ENCODE measurements at places on chromosomes 1 and 21.
A peak's percentile ranks its signal among the peaks of the same experiment; 100 is the strongest.

GRCh38 chr1:116289193-116289592 is 83.9 kb upstream of the ATP1A1 start:
- DNase-seq = no peak

DNA sequence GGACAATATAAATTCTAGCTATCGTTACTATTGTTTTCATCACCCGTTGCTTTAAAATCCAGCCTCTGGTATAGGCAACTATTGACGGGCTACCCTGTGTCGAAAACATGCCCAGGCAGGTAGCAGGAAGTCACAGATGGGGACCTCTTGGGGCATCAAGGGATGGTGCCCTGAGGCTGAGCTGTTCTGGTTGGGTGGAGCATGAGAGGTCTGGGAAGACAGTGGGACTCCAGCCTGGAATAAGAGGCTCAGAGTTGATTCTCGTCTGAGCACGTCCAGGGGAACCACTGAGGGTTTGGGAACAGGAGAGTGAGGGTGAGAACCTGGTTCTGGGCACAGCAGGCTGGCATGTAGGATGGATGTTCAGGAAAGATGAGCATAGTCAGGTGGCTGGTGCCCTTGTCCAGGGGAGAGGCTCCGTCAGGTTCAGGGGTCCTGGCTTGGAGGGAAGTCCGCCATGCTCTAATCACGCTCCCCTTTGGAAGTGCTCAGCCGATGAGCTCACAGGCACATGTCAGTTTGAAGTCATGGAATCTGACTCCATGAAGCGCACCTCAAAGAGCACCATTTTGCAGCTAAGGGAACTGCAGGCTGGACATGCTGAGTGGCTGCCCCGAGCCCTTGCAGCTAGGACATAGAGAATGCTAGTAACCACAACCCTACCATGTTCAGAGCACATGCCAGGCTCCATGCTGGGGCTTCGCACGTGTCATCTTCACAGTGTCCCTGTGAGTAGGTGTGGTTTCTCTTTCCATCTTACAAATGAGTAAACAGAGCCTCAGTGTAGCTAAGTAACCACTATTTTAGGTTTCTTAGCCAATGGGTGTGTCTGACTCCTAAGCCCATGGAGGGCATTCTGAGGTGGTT is 21.0 kb downstream of the PCSK9 start:
- DNase-seq = no peak

DNA sequence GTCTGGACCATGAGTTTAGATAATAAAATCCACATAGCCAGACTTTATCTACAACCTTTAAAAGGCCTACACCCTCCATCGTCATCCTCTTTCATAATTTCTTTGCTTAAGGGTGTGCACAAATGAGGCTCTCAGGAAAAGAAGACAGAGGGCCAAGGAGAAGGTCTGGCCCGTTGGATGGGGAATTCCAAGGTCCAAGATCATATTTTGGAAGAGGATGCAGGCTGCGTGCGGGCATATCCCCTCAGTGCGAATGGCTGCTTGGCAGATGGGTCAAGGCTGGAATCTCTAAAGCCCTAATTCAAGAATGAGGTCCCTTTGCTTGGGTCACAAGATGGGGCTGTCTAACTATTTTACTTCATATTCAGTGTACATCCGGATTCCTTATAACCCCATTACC is 782.2 kb upstream of the NCAM2 start:
- no peak for DNase-seq

GRCh38 chr1:234213658-234214128 is 159.6 kb upstream of the COA6 start:
- DNase-seq = no peak

DNA sequence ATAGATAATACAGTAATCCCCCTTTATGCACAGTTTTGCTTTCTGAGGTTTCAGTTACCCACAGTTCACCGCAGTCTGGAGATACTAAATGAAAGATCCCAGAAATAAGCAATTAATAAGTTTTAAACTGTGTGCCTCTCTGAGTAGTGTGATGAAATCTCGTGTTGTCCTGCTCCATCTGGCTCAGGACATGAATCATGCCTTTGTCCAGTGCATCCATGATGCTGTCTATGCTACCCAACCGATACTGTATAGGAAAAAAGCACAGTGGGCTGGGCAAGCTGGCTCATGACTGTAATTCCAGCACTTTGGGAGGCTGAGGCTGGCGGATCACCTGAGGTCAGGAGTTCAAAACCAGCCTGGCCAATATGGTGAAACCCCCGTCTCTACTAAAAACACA is 85.0 kb upstream of the SLC2A1 start:
- DNase-seq = peak; percentile 15

DNA sequence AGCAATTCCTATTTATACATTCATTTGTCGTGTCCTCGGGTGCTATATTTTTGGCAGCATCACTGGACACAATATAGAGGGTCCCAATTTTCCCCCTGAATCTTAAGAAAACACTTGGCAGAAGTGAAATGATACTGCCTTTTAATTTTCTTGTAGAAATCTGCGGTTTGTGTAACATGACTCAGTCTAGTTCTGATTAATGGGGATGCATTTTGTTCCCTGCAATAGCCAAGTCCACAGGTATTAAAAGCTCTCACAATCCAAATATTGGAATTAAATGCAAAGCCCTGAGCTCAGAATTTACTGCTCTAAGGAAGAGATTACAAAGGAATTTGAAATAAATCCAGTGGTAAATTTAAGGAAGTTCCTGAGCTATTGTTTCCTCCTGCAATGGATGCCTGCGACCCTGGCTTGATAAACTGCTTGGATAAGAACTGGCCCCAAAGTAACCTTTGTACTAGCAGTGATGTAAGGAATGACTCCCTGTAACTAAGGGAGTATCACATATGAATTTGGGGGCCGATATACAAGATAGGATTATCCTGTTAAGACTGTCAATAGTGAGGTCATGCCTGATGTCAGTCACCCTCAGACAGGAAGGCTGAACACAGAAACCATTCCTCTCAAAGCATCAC is 349.7 kb upstream of the C1orf87 start:
- no peak for DNase-seq

- DNase-seq = no peak
Observed at GRCh38 chr1:29672416-29673227, 436.3 kb downstream of the PTPRU start.

- DNase-seq = no peak
Observed at GRCh38 chr21:26850116-26850643, 5.0 kb upstream of the ADAMTS1 start.

DNA sequence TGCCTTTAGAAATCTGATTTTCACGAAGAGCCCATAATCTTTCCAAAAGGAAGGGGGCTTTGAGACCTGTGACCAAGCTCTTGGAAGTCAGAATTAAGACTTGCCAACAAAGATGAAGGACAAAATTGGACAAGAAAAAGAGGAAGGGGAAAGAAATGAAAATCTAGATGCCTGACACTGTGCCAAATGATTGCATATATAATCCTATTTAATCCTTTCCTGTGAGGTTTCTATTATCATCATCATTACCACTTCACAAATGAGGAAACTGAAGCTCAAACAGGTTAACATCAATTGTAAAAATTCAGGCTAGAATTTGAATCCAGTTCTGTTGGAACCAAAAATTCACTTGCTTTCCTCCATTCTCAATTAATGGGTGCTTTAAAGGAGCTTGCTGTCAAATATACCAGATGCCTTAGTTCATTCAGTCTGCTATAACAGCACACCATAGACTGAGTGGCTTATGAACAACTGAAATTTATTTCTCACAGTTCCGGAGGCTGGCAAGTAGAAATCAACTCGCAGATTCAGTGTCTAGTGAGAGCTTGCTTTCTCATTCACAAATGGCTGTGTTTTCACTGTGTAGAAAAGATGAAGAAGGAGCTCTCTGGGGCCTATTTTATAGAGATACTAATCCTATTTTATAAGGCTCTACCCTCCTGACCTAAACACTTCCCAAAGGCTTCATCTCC is 197.5 kb upstream of the ST6GALNAC5 start:
- DNase-seq = no peak

DNA sequence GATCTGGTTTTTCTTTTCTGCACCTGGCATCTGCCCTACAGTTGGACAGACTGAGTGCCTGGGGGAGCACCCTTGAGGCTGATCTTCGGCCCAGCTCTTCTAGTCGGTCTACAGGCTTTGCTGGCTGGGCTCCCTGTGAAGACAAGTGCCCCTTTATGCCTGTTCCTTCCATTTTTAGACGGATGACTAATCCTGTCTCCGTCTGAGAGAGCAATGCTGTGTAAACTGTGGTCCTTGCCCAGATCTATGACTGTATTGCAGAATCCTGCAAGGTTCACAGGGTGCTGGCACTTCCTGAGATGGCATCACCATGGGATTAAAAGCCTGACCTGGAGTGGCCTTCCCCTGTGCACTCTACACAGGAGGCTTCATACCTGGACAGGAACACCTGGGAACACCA is 47.6 kb upstream of the SAMD13 start:
- peak; percentile 95 for DNase-seq

- peak; percentile 73 for DNase-seq
Observed at GRCh38 chr1:182781841-182782586, 7.6 kb upstream of the NPL start.

- DNase-seq = no peak
Observed at GRCh38 chr1:174850726-174851125, 149.0 kb upstream of the CACYBP start.

- no peak for DNase-seq
Observed at GRCh38 chr1:12168451-12169160, 1.8 kb downstream of the TNFRSF1B start.

GRCh38 chr1:6445062-6445763 is 20.6 kb downstream of the ESPN start:
- no peak for DNase-seq

DNA sequence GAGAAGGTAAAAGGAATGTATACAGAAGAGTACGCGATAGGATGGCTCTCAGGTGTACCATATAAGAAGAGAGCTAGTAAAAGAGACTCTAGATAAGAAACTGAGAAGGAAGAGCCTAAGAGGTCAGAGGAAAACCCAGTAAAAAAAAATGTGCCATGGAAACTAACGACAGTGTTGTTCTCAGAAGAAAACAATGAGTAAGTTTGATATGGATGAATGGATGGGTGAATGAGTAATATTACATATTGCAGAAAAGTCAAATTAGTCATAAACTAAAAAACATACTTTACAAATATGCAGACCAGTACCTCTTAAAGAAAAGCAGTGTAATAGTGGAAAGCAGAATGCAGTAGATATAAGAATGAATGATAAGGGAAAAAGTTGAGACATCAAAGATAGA is 316.2 kb downstream of the HMCN1 start:
- DNase-seq = no peak

- DNase-seq = no peak
Observed at GRCh38 chr1:19967808-19968207, 11.6 kb downstream of the PLA2G2A start.

DNA sequence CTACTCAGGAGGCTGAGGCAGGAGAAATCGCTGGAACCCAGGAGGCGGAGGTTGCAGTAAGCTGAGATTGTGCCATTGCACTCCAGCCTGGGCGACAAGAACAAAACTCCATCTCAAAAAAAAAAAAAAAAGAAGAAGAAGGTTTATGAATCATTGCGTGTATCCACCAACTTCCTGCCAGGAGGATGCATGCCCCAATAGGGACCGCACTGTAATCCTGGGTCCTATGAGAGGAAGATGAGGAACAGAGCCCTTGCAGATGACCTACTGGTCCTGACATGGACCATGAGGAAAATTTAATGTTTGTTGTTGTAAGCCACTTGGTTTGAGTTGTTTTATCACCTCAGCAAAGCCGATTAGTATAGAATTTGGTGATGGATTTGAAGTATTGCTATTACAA is 56.7 kb downstream of the PTGS2 start:
- DNase-seq = no peak

DNA sequence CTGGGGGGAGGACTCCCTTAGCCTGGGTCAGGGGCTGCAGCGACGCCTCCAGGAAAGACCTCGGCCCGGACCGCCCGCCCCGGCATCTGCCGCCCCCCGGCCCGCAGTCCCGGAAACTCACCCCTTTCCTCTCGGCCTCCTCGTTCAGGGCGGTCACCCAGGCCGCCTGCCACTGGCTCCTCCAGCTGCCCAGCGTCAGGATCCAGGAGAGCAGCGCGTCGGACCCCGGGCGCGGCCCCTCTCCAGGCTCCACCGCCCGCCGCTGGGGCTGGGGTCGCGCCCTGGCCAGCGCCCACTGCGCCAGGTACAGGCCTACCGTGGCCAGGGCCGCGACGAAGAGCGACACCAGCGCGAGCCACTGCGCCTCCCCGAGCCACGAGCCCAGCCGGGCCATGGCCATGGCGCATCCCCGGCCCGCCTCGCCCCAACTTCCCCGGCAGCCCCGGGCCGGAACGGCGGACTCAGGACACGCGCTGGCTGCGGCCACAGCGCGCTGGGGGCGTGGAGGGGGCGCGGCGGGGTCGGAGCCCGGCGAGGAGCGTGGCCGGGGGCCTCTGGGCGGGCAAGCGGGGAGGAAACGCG is 478 bp downstream of the C2CD2 start:
- no peak for DNase-seq

DNA sequence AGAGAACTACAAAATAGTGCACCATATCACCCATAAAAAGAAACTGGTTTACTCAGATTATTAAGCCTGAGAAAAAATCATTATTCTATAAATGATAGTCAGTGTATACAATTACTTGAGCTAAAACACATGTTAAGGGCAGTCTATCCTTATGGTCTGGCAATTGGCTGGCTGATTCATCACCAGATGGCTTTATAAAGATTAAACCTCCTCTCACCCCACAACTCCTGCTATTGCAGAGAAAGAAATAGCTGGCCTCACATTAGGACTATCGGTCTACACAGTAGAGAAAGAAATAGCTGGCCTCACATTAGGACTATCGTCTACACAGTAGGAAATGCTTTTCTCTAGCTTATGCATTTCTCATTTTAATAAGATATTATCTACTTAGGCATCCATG is 21.2 kb downstream of the CEP170 start:
- no peak for DNase-seq

DNA sequence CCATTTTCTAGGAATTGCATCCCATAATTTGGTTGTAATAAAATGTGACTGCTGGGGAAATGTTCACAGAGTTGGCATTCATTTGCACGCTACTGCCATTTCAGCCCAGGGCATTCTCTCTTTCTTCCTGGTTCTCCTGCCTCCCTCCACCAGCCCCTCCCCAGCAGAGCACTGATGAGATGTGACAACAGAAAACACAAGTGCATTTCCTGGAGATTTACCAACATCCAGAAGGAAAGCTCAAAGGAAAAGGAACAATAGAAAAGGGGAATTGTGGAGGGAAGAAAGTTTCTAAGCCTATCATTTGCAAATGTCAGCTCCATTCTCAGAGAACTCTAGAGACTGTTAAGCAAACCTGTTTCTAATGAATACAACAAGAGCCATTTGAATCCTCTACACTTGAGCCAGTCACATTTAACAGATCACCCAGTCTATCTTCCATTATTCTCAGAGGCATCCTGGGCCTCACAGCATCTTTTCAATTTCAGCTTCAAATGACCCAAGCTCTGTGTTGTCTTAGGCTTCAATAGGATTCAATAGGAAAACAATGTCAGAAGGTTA is 395.6 kb upstream of the PBX1 start:
- no peak for DNase-seq

GRCh38 chr1:116243333-116244054 is 129.6 kb upstream of the ATP1A1 start:
- DNase-seq = no peak

- no peak for DNase-seq
Observed at GRCh38 chr1:15282810-15283474, 35.9 kb downstream of the FHAD1 start.

Data from foreskin melanocyte (primary cell).